Testis (tissue), 5 donors: ENCODE measurements at places on chromosomes 11 and 22. TPM values are rescaled to one million over a fixed set of nuclear protein-coding genes. Genes with fewer than 3 reads are reported as not detected.

The SF3B2 gene
- total RNA-seq, result 315 TPM

The GAB2 gene
- total RNA-seq, result 10.9 TPM

GRCh38 chr22:37161443-37161842 lies 11.7 kb upstream of the IL2RB start:
- H3K27ac ChIP-seq, result no peak overlapping the region
- DNase-seq, result peak; percentile 93
- peaks cover 6% of the 10 kb centered on the region for H3K4me1 ChIP-seq
- H3K4me3 ChIP-seq, result no peak overlapping the region
- no peaks in the 10 kb centered on the region for H3K27me3 ChIP-seq

- no peaks in the 10 kb centered on the region for H3K27me3 ChIP-seq
- no peaks in the 10 kb centered on the region for H3K36me3 ChIP-seq
- peaks cover 20% of the 10 kb centered on the region for H3K4me1 ChIP-seq
- DNase-seq, result no peak
These were observed 1.9 kb upstream of the SSH3 start for GRCh38 chr11:67301313-67301921.

DNA sequence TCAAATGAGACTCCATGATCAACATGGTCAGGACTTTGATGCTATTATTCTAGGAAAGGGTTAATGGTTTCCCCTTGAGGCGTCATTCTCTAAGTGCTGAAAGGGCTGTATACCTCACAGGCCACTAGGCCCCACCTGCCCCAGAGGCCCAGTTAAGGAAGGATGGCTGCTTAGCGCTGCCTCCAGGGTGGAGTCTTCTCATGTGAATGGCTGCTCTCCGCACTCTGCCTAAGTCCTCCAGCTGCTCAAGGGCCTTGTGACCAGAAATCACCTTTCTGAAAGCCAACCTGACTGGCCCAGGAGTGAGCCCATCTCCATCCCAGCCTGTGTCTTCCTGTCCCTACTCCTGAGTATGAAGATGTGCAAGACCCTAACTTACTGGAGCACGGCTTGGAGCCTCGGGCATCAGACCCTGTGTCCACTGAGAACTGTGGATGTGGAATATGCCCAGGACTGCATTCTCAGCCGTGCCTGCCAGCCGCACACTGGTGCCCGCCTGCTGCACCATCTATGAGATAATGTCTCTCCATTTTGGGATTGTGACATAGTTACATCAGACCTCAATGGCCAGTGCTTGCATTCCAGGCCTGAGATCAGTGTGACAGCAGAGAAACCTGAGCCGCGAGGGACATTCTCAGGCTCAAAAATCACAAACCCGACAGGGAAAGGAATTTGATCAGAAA lies 51.0 kb downstream of the SNX19 start:
- no peak overlapping the region for H3K27ac ChIP-seq
- no peaks in the 10 kb centered on the region for H3K4me1 ChIP-seq
- H3K36me3 ChIP-seq, result no peaks in the 10 kb centered on the region
- no peak for DNase-seq
- no peaks in the 10 kb centered on the region for H3K27me3 ChIP-seq
- H3K4me3 ChIP-seq, result no peak overlapping the region

- H3K27me3 ChIP-seq, result no peaks in the 10 kb centered on the region
- H3K4me3 ChIP-seq, result no peak overlapping the region
- DNase-seq, result no peak
- no peak overlapping the region for H3K27ac ChIP-seq
- no peaks in the 10 kb centered on the region for H3K36me3 ChIP-seq
- H3K4me1 ChIP-seq, result peaks cover 7% of the 10 kb centered on the region
These were observed 7.2 kb downstream of the RPL27A start for GRCh38 chr11:8689726-8690255.

DNA sequence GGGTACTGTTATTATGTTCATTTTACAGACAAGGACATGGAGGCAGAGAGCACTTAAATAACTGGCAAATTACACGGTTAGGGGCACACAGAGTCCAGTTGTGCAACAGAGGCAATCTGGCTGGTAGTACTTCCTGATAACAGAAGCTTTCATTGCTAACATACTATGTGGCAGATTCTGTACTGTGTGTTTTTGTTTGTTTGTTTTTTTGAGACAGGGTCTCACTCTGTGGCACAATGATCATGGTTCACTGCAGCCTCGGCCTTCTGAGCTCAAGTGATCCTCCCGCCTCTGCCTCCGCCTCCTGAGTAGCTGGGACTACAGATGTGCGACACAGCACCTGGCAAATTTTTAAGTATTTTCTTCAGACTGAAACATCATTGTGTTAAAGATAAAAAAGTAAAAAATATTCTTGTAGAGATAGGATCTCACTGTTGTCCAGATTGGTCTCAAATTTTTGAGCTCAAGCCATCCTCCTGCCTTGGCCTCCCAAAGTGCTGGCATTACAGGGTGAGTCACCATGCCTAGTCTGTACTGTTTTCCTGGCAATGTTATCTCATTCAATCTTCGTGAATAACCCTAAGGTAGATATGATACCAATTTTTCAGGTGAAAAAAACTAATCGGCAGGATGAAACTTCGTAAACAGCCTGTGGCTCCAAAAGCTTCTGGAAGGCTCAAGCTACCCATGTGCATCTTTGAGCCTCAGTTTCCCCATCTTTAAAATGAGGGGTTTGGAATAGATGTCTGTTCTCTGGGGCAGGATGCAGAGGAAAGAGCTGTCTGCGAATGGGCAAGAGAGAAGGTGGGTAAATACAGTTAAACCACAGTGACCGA lies 921 bp upstream of the NUCB2 start:
- no peaks in the 10 kb centered on the region for H3K36me3 ChIP-seq
- DNase-seq, result no peak
- no peaks in the 10 kb centered on the region for H3K4me1 ChIP-seq
- H3K27me3 ChIP-seq, result no peaks in the 10 kb centered on the region
- peak overlapping the region; percentile 93 for H3K27ac ChIP-seq
- H3K4me3 ChIP-seq, result peak overlapping the region; percentile 84

DNA sequence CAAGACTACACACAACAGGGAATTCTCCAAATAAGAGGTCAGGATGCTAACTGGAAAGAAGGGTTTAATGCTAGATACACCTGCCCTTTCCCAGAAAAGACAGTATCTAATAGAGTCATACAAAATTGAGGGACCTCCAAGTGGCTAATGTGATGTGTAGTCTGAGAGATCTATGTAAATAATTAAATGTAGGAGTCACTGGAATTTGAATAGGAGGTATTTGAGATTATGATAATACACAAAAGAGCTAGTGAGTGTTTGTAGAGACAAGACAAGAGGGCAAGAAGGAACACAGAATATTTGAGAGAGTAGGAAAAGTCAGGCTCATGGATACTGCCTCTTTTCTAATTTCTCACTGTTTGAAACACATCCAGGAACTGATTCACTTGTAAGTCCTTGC lies 15.5 kb upstream of the INSC start:
- no peaks in the 10 kb centered on the region for H3K27me3 ChIP-seq
- H3K27ac ChIP-seq, result no peak overlapping the region
- no peak for DNase-seq
- H3K36me3 ChIP-seq, result no peaks in the 10 kb centered on the region
- H3K4me3 ChIP-seq, result no peak overlapping the region
